ENCODE measurements at places on chromosomes 11 and 22.

- DNase-seq = no peak
Observed at GRCh38 chr11:122691549-122692150, 36.1 kb downstream of the UBASH3B start.

GRCh38 chr11:119481667-119482400, 58.9 kb upstream of the THY1 start:
- no peak for DNase-seq

GRCh38 chr11:73991471-73992006, 8.9 kb upstream of the UCP2 start:
- no peak for DNase-seq

GRCh38 chr22:24435323-24435645, 7.9 kb downstream of the ADORA2A start:
- DNase-seq = no peak

DNA sequence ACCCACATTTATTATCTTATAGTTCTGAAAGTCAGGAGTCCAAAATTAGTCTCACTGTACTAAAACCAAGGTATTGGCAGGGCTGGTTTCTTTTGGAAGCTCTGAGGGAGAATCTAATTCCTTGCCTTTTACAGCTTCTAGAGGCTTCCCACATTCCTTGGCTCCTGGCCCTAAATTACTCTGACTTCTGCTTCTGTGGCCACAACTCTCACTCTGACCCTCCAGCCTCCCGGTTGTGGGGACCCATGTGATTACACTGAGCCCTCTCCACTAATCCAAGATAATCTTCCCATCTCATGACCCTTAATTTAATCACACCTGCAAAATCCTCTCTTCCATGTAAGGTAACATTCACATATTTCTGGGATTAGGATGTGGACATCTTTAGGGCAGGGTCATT, 110.9 kb downstream of the ARL14EP start:
- DNase-seq = no peak

- peak; percentile 70 for DNase-seq
Observed at GRCh38 chr22:37547251-37547741, 13.0 kb upstream of the CDC42EP1 start.

DNA sequence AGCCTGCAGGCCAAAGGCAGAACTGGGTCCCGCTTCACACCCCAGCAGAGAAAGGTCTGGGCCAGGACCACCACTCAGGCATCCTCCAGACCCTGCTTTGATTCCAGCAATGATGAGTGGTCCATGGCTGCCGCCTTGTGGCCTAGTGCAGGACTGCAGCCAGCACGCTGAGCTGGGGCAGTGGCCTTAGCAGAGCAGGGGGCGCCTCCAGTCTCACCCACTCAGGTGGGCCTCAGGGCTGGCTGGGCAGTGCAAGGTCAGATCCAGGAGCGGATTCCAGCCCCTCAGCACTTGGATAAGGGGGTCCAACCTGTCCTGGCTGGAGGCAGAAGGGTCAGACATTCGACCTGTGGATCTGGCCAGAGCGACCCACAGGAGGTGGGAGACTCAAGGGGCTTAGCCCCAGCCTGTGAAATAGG, 9.6 kb upstream of the PDE2A start:
- DNase-seq = peak; percentile 60

GRCh38 chr22:18077087-18077638, 627 bp upstream of the PEX26 start:
- no peak for DNase-seq

- no peak for DNase-seq
Observed at GRCh38 chr22:37167981-37168647, 18.4 kb upstream of the IL2RB start.

GRCh38 chr11:73393479-73394415, 17.5 kb downstream of the RELT start:
- DNase-seq = peak; percentile 48

DNA sequence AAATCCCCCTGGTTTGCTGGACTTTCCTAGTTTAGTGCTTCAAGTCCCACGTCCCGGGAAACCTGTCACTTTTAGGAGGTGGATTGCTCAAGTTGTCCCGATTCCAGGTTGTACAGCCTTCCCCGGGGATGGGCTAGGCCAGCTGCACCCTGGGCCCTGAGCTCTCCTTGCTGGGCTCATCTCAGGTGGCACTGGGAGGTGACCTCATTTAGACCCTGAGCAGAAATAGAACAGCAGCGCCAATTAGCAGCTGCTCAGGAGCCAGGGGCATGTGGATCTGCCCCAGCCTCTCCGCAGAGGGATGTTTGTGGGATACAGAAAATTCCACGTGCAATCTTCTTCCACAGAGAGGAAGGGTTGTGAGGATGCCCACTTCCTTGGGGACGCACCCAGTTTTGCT, 9.6 kb upstream of the CERK start:
- no peak for DNase-seq

DNA sequence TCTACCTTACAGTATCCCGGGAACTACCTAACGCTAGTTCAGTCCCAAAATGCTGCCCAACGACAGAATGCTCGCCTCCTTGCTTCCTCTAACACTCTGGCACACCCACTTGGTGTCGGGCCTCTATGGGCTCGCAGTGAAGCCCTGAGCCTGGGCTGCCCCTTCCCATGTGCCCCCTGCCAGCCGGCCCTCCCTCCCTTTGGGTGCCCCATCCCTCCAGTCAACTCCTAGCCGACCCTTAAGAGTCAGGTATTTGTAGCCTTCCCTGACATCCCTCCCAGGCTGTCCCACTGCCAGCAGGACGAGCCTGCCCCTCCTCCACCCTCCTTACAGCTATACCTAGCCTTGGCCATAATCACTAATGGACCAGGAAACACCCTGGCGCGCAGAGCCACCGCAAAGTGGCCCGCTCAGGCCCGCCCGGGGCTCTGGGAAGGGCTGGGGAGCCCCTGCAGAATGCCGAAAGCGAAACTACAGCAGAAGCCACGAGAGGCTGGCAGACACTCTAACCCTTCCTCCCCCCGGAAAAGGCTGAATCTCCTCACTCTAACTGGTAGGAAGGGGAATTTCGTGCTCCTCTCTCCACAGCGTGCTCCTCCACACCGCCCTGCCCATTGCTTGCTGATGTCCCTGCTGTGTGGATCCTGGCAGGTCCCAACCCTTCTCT, 8.2 kb downstream of the CBX7 start:
- peak; percentile 10 for DNase-seq

- DNase-seq = no peak
Observed at GRCh38 chr11:121347813-121348212, 55.2 kb downstream of the SC5D start.

- DNase-seq = no peak
Observed at GRCh38 chr22:48754611-48755058, 1073.0 kb downstream of the BRD1 start.

DNA sequence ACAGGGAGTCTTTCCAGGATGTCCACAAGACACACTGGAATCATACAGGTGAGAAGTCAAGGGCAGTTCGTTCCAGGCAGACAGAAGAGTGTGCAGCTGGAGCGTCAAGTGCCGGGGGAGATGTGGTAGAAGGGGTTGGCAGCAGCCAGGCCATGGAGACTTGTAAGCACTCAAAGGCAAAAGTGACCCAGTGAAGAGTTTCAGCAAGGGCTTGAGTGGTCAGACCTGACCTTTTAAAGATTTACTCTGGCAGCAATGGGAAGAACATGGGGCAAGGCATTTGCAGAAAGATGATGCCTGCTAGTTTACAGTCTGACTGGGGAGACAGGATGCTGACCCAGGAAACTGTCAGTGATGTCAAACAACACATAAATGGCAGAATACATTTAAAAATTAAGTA, 29.0 kb downstream of the P4HA3 start:
- no peak for DNase-seq

- peak; percentile 44 for DNase-seq
Observed at GRCh38 chr22:45235101-45235777, 5.5 kb downstream of the KIAA0930 start.

GRCh38 chr11:66789097-66789890, 53.9 kb upstream of the RCE1 start:
- no peak for DNase-seq

DNA sequence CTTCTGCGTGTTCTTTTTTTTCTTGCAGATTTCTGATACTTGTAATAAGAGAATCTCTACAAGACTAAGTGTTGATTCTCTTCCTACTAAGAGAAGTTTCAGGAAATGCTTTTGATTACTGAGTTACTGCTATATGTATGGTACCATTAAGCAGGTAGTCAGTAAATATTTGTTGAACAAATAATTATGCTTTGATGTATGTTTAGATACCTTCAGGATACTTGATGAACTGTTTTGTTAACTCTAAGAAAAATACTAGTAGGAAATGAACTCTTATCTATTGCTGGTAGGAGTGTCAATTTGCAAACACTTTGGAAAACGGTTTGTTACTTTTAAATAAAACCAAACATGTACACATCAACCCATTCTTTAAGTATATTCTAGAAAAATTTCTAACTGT, 90.6 kb downstream of the TMEM135 start:
- no peak for DNase-seq

GRCh38 chr11:75697906-75698581, 19.6 kb upstream of the MOGAT2 start:
- no peak for DNase-seq

- DNase-seq = no peak
Observed at GRCh38 chr11:68325907-68326220, 13.5 kb downstream of the LRP5 start.

Measured in midbrain (tissue), 1 donor.